ENCODE measurements at places on chromosomes 2 and 18.
A peak's percentile ranks its signal among the peaks of the same experiment; 100 is the strongest.

GRCh38 chr2:190551928-190552327, 17.4 kb upstream of the NEMP2 start:
- peak; percentile 41 for DNase-seq

DNA sequence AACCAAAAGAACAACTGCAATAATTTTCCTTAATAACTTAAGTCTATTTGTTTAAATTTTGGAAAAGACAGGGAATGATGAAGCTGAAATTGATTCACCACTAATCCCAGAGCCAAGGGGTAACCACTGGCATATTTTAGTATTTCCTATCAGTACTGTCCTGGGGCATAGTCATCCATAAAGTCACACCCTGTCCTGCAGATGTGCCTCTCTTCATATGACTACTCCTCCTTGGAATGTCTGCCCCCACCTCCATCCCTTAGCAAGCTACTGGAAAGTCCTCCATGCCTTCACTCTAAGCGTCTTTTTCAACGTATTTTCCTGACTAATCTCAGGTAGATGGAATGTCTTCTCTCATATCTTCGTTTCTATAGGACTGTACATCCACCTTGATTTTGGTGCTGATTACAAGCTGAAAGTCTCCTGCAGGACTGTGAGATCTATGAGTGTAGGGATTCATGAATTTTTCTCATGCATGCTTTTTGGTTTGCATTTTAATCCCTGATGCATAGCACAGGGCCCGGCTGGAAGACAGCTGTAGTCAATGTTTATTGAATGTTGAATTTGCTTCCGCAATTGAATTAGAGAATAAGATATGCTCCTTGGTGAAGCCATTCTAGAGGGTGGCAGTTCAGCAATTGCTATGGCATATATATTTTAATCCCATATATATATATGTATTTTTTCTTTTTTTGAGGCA, 85.6 kb downstream of the MOGAT1 start:
- no peak for DNase-seq

DNA sequence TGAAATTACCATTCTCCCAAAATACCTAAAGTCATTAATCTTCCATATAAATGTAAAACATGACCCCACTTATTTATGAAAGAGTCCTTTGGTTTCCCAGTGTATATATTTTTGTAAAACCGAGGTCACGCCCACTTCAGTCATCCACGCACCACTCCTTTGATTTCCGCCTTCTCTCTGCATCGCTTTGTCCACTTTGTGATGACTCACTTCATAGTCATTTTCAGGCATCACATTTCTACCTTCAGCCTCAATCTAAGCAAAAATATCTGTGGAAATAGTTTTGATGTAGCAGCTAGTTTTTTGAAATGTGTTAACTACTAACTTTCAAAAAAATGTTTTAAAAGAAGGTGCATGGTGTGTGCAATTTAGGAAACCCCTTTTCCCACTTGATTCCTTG, 793.5 kb upstream of the SOX11 start:
- no peak for DNase-seq

DNA sequence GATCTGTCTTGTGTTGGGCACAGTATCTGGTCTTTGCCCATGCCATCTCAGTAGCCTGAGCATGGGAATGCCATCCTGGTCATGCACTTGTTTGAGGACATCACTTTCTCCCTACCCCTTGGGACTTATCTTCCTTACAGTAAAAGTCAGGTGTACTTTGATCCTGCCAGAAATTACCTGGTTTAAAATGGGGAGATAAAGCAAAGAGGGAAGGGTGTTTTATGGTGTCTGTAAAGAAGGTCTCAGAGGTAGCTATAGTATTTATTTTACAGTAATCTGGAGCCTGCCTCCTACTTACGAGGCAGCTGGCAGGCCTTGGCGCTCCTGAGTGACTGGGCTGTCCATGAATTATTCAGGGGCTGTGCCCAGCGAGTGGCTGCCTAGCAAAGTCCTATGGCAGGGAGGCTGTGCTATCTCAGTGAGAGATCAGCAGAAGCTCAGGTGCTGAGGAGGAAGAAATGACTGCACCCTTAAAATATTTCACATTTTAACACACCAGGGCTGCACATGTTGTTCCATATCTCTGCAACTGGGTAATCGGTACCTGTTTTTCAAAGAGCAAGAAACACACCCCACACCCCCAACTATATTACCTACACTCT, 93.9 kb downstream of the SPTBN1 start:
- no peak for DNase-seq

GRCh38 chr18:71287268-71287667, 998.4 kb downstream of the SOCS6 start:
- DNase-seq = no peak

DNA sequence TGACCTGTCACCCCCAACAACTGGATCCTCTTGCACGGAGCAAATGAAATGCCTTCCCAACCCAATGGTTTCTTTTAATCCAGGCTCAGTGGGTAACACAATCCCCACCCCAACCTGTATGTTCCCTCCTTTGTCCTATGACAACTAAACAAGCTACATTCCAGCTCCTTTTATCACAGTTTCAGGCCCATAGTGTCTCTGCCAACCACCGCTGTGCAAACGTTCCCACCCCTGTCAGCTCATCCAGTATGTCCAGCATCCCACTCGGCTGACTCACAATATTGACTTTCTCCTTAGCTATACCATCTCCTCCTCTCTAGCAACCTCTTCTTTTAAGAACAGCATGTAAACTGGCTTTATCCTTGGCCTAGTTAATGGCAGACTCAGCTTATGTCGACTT, 117.9 kb upstream of the PPP1CB start:
- no peak for DNase-seq

- no peak for DNase-seq
Observed at GRCh38 chr2:122734766-122735424, 979.4 kb downstream of the TSN start.

- DNase-seq = peak; percentile 35
Observed at GRCh38 chr2:176582990-176583481, 313.8 kb downstream of the MTX2 start.

DNA sequence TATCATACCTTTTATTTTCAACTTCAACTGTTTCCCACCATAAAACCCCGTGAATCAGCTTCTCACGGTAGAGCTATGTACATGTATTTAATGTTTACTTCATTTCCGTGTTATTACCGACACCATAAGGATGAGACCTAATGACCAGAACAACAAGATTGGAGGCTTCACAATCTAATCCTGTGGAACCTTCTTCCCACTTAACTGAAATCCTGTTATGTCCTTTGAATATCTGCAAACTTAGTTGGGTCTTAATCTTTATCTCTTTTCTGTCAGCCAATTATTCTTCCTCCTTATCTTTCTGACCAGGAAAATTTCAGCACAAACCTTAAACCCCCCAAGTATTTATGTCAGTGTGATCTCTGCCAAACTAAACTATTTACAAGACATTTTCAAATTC, 214.4 kb downstream of the TMX3 start:
- no peak for DNase-seq
